Dorsolateral prefrontal cortex (tissue), 122 donors: ENCODE measurements at places on chromosomes 1 and 21.

DNA sequence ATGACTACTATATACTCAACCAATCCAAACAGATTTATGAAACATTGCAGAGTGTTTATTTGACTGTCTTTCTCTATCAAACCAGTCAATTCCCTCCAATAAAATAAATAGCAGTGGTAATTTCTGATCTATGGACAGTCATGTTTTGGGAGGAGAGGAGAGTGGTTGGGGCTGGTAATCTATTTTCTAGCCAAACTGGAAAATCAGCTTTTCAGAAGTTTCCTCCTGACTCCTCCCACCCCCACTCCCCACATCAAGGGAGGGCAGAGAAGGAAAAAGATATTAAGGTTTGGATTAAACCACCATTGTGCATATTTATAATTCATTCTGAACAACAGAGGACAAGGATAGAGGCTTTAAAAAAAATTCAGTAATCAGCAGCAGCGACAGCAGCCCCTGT, 69.4 kb upstream of the SOX13 start:
- no peak for DNase-seq

DNA sequence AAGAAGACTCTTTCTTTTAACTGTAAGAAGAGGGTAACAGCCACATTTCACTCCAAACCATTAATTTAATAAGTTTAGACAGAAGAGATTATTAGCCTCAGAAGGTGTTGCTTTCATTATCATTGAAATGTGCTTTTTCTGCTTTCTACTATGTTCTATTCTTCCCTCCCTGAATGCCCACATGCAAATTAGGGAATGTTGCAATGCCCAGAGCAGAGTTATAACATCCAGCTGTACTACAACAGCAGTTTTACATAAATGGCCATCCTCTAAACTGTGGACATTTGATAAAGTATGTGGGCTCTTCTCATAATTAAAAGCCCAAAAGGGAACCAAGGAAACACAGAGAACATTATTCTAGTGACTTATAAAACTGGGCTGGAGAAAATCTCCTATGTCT, 82.2 kb upstream of the SOD1 start:
- no peak for DNase-seq

DNA sequence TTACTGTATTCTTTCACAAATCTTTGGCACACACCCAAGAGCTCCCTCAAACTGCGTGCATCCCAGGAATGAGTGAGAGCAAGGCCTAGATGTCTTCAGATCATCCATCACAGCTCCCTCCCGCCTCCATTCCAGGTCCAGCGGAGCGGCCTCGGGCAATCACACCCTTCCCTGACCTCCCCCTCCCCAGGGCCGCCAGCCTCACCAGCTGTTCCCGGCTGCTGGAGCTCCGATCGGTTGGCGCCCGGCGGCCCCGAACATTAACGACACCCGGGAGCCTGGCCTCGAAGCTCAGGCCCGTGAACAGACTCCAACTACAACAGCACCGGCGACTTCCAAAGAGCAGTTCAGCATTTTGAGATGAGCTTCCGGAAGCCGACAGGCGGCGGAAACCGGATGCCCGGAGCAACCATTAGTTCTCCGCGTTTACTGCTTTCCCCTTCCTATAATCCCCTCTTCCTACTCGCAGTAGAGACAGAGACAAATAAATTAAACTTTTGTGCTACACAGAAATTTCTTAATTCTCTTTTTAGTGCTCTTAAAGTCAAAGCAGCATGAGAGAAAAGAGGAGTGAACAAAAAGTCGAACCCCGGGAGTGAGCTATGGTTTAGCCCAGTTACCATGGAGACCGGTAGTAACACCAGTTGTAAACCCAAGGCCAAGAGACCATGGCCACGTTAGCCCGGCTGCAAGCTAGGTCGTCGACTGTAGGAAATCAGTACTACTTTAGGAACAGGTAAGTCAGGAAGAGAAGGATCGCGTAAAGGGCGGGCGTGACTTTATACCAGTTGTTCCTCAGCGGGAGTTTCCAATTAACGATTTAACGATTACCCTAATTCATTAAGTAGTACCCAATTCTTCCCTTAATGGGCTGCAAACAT, at the start of the genes GPATCH2 and SPATA17:
TSS of gene GPATCH2 (minus strand) at position 380 of the 881 bp plus-strand sequence. CDS start at position 261, 119 bp downstream.
TSS of gene SPATA17 (plus strand) at position 634 of the 881 bp plus-strand sequence. CDS start at position 669, 35 bp downstream.
- peak; percentile 75 for DNase-seq

DNA sequence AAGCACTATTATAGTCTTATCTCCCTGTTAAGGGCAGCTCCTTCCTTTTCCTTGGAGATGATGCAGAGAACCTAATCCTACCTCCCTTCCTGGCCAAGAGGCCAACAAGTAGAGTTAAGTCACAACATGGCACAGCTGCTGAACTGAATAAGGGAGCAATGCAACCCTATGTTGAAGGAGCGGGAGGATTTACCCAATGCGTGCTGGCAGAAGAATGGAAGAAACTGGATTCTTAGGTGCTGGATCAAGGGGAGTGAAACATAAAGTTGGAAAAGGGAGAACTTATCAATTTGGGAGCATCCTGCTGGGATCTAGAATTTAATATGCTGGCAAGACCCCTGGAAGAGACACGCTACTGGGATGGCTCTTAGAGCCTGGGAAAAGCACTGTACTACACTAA, 12.0 kb upstream of the HUNK start:
- no peak for DNase-seq

GRCh38 chr21:42724226-42724920, 71.0 kb downstream of the PDE9A start:
- DNase-seq, result no peak

DNA sequence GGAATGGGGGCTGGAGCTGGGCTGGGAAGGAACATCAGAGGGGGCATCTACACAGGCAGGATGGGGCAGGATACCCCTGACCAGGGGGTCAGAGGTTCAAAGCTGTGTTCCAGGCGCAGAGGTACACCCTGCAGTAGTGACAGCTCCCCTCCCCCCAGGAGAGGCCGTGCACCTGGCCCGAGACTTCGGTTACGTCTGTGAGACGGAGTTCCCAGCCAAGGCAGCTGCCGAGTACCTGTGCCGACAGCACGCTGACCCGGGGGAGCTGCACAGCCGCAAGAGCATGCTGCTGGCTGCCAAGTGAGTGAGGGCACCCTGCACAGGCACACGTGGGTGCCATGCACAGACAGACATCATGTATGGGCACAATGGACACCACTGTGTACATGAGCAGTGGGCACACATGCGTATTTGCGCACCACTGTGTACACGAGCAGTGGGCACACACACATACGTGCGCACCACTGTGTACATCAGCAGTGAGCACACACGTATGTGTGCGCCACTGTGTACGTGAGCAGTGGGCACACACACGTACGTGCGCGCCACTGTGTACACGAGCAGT, 17.4 kb downstream of the TFAP2E start:
- DNase-seq, result no peak

DNA sequence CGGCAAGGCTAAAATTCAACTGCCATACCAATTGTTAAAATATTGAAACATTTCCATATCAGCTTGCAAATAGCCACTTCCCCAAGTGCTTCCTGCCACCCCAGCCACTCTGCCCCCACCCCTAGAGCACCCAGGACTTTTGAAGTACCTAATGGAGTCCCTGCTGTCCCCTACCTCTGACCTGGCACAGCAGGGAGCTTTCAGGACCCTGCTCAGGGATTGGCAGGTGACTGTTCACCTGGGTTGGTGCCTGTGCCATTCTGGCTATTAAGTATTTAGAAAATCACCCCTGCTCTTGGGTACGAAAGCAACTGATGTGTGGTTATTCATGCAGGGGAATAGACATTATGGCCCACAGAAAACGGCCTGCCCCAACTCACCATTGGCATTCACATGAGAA, 9.1 kb upstream of the HPCAL4 start:
- no peak for DNase-seq

DNA sequence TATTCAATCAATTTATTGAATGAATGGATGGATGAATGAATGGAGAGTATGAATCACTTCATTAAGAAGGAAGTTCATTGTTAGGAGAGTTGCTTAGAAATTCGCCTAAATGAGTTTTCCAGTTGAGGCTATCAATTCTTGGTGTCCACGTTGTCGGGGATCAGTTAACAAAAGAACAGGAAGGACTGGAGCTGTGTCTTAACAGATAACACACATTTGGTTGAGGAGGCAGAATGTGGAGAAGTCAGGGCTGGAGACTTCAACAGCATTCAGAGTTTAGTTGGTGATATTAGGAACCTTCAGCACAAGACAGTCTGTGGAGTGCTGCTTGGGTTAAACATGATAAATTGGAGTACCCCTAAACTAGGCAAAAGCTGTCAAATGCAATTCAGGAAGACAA, 33.7 kb downstream of the ZBTB18 start:
- no peak for DNase-seq

DNA sequence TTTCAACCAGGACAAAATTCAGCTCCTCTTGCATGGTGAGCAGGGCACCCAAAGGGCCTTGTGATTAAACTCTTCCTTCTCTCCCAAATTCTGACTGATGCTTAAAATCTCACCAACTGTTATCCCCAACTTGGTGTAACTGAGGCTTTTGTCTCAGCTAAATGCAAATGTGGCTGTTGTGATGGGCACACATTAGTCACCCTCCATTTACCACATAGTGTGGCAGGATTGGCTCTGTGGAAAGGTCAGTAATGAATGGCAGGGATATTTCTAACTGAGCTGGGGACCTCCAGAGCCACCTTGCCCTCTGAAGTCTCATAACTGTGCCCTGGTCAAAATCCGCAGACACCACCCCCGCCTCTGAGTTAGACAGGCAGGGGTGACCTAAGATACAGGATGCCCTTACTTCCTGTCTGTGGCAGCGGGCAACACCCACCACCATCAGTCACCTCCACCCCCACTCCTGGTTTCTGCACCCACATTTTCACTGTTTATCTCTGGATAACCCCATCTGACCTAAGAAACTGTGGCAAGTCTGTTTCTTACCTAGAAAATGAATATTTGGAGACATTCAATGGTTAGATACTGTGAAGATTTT, 25.4 kb upstream of the RGS16 start:
- no peak for DNase-seq

GRCh38 chr1:110242731-110243130, 32.6 kb downstream of the KCNC4 start:
- DNase-seq, result no peak

GRCh38 chr1:32817815-32818786, 648 bp downstream of the S100PBP start:
- peak; percentile 57 for DNase-seq

DNA sequence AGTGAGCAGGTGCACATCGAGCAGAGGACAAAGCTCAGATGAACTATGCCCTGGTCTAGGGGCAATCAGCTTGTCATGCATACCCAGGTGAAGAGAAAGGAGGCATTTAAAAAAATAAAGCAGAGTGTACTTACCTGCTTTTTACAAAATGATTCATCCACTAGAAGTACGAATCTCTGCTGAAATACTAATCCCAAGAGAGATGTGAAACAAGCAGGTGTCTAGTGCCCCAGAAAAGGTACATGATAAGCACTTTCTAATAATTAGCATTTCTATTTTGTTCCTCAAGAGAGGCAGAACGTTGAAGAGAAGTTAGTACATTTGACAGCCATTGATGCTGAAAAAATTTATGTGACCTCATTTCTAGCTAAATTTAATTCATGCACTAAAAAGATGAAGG, 31.1 kb downstream of the CHODL start:
- no peak for DNase-seq

GRCh38 chr1:172630056-172630818, 28.7 kb upstream of the FASLG start:
- DNase-seq, result no peak

DNA sequence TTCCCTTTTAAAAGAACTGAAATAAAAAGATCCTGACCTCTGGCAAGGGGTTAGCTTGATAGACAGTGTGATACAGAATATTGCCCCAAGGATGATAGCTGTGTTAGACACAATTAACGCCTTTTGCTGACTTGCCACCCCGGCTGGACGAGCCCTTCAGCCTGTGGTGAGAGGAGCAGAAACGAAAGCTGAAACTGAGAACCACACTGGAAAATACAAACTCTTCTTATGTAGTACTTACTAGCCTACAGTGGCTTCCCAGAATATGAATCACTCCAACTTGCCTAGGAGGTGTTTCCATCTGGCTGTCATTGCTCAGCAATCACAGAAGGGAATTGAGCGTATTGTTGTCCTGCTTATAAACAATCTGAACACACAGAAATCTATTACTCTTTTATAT, 22.9 kb downstream of the SAMSN1 start:
- DNase-seq, result no peak

DNA sequence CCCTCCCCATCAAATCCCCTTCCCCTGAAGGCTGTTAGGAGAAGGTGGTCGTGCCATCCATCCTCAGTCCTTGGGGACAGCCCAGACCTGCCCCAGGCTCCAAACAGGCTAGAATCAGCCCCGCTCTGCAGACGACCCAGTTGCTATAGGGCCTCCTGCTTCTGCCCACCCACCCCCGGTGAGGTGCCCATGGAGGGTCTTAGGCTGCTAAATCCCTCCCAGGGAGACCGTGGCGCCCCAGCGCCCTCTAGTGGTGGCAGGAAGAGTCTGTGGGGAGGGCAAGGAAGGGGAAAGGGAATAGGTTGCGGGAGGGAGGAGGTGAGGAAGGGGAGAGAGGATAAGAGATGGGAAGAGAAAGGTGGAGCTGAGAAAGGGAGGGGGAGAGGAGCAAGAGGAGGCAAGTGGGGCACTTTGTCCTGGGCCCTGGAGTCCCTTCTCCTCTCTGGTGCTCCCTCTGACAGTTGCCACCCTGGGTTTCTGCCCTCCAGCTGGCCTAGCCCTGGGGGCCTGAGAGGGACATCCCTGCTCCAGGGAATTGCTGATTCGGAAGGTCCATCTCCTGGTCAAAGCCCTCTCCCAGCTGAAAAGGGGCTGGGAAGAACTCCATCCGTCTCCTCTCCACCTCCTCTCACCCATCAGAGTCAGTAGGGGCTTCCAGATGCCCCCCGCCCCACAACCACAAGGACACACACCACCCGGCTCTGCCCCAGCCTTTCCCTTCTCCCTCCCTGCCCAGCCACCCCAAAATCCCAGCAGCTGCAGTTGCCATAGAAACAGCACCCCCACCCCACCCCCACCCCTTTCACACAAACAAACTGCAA, 55.4 kb downstream of the CAMK2N1 start:
- no peak for DNase-seq

DNA sequence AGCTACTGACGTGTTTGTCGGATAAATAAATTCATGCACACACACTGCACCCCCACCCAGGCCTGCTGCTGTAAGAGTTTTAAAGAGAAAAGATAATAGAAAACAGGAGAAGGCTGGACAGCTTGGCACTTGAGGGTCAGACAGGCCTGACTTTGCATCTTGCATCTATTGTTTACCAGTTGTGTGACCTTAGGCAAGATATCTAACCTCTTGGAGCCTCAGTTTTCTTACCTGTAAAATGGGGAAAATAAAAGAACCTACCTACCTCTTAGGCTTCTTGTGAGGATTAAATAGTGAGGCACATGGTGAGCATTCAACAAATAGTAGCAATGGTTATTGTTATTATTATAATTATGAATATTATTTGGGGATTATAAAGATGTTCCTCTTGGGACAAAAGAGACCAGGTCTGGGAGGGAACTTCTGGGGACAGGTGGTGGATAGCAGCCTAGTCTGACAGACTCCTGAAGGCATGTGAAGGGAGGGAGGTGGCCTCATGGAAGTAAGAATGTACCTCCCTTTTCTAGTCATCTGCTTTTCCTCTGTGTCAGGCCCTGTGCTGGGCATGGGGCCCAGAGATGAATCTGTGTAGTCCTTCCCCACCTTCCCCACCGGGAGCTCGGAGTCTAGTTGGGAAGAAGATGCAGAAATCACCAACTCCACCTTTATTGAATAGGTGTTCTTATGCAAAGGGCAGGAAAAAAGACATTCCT, 18.3 kb upstream of the EPB41 start:
- DNase-seq, result no peak

- no peak for DNase-seq
These were observed 91.9 kb downstream of the LEPR start for GRCh38 chr1:65512383-65512782.

- DNase-seq, result no peak
These were observed 21.0 kb upstream of the ATP13A2 start for GRCh38 chr1:17032741-17033140.

- DNase-seq, result no peak
These were observed 1626.7 kb upstream of the B3GALT2 start for GRCh38 chr1:194813096-194813495.

GRCh38 chr1:183954496-183954895, 83.0 kb downstream of the COLGALT2 start:
- DNase-seq, result no peak
